ENCODE measurements at places on chromosomes 12 and 14.

GRCh38 chr14:58884442-58884841 lies 246.7 kb downstream of the DACT1 start:
- peak; percentile 8 for DNase-seq

DNA sequence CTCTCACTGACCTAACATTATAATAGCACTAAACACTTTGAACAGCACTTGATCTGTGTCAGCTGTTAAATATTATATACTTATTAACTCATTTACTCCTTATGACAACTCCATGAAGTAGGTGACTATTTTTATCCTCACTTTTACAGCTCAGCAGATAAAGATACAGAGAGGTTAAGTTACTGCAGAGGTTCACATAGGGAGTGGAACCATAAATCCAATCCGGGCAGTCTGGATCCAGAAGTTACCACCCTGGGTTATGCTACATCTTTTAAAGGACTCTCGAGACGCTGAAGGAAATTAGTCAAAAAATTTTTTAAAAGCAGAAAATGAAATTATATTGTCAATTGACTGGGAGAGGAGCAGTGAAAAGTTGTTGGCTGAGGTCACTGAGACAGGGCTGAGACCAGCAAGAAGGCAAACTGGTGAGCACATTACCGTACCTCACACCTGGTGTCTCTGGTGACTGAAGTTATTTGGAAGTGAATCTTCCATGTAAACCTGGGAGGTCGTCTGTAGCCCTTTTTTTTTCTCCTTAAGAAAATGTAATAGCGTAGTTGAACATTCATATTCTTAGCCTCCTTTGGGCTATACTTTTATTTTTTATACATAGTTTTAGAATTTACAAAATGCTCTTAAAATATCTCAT lies 1.2 kb upstream of the RIMKLB start:
- peak; percentile 45 for DNase-seq

DNA sequence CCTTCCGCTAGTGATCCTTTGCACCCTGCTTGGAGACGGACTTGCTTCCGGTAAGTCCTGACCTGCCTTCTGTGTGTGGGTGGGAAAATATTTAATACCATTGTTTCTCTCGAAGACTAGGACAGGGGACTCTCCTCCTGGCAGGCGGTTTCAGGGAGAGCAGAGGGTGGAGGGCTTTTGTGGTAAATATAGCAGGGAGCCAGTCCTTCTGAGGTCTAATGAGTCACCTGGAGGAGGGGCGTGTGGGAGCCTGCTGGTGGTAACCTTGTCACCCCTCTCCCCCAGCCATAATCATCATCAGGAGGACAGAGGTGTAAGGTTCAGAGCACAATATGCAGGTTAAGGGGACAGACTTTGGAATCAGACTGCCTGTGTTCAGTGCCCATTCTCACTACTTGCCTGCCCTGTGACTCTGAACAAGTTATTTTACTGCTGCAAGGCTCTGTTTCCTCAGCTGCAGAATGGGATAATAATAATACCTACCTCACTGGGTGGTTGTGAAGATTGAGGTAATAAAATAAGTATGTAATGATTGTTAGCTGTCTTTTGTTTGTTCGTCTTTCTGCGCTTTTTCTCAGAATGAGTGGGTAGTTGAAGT lies 47.4 kb downstream of the SUSD6 start:
- DNase-seq: no peak

GRCh38 chr14:33602396-33602795 lies 348.5 kb downstream of the EGLN3 start:
- no peak for DNase-seq

- no peak for DNase-seq
These were observed 17.5 kb downstream of the RASSF3 start for GRCh38 chr12:64627771-64628170.

DNA sequence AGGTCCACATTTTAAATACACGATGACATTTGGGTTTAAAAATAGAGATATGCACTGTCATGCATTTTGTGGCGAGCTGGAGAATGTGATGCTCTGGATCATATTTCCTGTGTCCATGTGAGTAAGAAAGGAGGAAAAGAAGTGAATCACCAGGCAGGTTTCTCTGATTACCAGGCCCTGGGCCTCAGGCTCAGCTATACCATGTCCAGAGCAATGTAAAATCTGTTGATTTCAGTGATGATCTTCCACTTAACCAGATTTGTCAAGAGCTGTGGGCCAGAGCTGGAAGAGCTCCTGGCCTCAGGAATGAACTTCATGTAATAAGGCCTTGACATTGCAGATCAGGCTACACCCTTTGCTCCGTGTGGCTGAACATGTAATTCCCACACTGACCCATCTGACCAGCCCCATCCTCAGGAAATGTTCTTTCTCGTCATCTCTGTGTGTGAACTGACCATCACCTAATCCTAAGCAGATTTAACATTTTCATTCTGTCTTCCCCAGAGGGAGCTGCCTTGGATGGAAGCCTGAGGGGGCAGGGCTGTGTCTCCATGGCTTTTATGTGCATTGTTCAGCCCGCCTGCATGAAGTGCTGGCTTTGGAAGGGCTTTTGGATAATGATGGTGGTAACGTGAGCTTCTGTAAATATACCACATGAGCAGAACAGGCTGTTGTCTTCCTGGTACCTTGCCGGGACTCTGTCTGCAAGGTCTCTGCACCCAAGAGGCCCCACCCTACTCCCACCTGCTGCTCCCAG lies 54.5 kb downstream of the CRACR2A start:
- peak; percentile 33 for DNase-seq

- no peak for DNase-seq
These were observed 139.9 kb downstream of the TTC7B start for GRCh38 chr14:90676356-90676755.

DNA sequence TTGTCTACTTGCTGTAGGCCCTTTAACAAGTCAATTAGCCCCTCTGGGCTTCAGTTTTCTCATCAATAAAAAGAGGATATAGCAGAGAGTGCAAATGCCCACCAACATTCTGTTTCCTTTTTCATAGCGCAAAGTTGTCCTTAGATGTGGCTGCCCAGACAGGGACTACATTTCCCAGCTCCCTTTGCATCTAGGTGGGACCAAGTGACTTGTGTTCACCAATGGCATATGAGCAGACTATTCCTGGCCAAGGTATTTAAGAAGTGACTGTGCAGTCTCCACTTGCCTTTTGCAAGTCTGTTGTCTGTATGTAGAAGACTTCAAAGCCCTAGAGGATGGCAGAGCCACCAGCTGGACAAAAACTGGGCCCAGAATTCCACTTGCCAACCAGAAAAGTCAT lies 59.7 kb downstream of the DAO start:
- DNase-seq: peak; percentile 32

DNA sequence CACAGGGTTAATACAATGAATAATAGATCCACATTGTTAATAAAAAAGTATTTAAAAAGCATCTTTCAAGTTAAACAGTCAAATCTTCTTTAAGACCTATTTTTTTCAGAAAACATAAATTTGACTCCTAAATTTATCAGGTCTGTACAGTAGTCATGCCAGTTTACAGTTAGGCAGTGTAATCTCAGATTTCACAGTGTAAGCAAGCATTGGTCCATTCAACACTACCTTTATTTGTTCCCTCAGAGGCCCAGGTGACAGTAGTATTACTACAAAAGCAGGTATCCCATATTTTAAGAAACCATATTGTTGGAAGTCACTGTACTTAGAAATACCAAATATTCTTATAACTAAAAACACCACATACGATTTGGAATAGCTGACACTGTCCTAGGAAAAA lies 6.1 kb downstream of the ATP2B1 start:
- DNase-seq: no peak

GRCh38 chr14:77071938-77072388 lies 26.1 kb upstream of the CIPC start:
- no peak for DNase-seq

DNA sequence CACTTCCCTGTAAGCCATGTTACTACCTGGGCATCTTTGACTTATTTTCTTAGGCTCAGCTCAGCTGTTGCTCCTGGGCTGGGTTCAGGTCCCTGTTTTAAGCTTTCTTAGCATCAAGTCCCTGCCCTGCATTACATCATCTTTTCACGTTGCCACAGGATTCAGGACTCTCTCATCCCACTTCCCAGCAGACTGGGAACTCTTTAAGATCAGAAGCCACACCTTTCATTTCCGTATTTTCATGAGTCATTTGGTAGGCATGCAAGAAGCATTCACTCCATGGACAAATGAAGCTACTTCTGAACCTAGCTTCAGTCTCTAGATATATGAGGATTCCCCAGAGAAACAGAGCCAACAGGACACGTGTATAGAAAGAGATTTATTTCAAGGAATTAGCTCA lies 726.8 kb downstream of the VRK1 start:
- no peak for DNase-seq

- no peak for DNase-seq
These were observed 99.2 kb downstream of the SLC41A2 start for GRCh38 chr12:104858611-104859543.

Measured in H7 (cell line).